ENCODE measurements at places on chromosomes 16 and 17. TPM values are rescaled to one million over a fixed set of nuclear protein-coding genes. Genes with fewer than 3 reads are reported as not detected.

The HIGD1B gene
- not detected for total RNA-seq

The HES7 gene
- not detected for total RNA-seq

GRCh38 chr16:84548971-84549844, 44.7 kb upstream of the MEAK7 start:
- peak; percentile 65 for DNase-seq

The APOH gene
- not detected for total RNA-seq

The PLD6 gene
- 13.9 TPM for total RNA-seq

The ELMO3 gene
- 10.1 TPM for total RNA-seq

DNA sequence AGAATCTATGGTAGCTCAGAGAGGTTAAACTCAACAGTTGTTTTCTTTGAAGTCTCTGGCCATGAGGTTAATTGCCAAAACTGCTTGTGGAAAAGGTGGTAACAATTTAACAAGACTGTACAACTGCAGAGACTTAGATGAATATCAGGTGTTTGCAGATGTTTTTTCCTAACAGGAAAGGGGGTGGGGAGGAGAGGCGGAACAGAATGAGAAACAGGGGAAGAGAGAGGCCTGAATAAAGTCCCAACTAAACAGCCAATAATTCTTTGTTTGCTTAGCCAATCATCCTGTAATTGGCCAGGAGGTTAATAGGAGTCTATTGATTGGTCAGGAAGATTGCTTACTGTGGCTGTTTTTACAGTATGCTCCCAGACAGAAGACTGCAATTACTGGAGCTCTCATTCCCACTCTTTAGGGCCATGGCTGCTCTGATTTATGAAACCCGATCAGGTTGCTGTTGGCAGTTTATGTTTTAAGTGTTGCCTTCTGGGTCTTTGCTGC, 249.7 kb upstream of the TBX2 start:
- no peak for DNase-seq

The RBFOX1 gene
- total RNA-seq = not detected

DNA sequence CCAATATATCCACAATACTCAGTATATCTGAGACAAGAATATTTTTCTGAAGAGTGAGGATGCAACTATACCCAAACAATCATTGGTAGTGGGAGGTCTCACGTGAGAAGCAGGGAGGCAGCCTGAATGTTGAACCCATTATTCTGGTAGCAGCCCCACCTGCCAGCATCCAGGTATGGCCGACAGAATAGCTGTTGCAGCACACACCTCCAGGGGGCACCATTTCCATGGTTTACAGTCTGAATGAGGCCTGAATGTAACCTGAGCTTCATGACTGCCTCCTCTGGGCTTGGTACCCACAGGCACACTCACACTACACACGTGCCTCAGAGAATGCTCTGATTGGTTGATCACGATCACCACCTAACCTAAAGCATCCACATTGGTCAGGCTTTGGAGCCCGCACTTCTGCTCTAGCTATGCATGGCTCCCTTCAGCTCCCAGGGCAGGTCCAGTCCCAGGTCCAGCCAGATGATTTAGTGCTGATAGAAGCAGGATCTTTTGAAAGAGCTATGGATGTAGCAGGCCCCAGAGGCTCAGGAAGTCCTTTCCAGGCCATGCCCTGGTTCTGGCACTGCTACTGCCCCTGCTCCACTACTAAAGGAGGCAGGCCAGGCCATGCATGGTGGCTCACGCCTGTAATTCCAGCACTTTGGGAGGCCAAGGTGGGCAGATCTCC, 11.0 kb upstream of the CBFB start:
- DNase-seq = peak; percentile 88

DNA sequence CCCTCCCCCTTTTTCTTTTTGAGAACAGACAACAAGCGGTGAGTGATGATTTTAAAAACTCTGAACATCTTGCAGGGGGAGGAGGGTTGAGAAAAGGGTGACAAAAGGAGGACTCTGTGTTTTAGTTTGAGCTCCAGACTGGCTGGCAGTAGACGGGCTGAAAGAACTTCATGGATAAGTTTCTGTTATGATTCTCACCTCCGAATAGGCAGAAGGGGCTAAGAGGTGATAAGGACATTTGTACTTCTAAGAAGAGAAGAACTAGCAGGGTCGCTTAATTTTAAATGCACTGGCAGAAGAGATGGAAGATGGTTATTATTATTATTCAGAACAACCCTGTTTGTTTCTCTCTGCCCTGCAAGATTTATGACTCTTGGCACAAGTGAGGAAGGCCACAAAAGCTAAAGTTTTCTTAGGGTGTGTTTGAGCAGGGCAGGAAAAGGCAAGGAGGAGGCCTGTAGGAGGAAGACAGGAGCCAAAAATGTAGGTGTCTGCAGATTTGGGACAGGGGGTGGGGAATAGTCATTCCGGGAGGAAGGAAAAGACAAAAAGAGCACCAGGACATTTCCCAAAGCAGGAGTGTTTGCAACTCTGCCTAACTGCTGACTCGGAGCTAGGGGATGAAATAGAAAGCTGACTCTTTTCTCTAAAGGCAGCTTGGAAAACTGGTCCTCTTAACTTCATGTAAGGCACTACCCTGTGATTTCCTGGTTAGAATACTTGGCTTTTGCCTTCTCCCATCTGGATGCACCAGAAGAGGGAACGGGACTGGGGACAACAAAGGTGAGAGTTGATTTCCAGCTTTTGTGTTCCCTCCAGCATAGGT, 11.9 kb upstream of the HOXB2 start:
- no peak for DNase-seq

The SSTR5 gene
- not detected for total RNA-seq

DNA sequence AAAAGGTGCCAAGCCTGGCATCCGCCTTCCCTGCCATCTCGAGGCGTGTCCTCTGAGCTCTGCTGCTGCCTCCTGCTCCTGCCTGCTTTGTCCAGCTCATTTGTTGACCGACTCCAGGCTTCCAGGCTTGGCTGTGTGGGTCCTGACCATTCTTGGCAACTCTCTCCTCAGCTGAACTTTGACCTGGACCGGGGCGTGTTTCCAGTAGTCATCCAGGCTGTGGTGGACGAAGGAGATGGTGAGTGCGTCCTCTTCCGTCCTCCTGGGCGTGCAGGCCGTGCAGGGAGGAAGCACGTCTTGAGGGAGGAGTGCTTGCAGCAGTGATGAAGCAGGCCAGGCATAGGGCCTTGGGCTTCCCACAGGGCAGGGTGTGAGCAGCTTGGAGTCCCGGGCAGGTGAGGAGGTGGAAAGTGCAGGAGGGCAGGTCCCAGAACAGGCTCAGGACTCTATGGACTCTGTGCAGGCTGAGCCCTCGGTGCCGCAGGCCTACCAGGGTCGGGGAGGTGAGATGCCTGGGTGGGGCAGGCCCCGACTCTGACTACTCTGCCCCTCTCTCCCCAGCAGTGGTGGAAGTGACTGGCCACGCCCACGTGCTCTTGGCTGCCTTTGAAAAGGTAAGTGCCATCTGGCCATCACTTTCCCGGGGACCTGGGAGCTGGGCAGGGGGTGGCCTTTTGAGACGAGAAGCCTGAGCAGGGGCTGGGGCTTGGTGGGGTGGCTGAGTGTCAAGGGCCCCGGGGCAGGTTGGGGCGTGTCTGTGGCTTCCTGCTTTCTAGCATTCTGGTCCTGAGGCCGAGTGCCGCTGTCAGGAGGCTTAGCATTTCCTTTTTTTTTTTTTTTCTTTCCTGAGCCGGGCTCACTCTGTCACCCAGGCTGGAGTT, 28.6 kb upstream of the NUDT16L1 start:
- peak; percentile 71 for DNase-seq

DNA sequence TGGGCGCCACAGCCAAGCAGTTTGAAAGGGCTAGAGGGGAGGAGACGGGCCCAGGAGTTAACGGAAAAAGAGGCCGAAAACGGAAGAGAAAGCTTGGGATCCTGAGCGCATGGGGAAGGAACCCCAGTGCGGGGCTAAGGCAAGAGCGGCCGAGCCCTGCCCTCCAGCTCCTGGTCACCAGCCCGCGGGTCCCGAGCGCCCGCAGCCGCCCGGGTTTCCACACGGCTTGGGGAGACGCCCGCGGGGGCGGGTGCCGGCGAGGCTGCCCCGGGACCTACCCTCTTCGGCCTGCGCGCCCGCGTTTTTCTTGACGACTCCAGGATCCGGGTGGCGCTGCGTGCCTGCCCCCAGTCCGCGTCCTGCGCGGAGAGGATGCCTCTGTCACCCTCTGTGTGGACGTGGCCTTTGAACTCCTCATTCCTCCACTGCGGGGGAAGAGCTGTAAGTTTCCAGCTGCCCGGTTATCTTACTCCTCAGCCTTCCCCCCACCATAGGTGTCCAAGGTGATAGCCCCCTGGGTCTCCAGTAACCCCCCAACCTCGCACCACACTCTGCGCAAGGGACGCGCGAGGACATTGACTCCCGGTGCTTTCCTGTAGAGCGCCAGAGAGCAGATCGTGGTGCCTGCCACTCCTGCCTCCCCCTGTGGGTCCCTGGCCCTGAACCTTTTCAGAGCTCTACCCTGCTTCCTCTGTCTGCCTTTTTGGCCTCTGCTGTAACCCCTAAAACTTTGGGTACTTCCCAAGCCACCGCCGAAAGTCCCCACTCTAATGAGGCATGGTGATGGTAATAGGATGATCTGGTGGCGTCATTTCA, 1.7 kb upstream of the CDH11 start:
- DNase-seq = no peak

GRCh38 chr17:68513932-68514331, 1.7 kb downstream of the PRKAR1A start:
- no peak for DNase-seq

DNA sequence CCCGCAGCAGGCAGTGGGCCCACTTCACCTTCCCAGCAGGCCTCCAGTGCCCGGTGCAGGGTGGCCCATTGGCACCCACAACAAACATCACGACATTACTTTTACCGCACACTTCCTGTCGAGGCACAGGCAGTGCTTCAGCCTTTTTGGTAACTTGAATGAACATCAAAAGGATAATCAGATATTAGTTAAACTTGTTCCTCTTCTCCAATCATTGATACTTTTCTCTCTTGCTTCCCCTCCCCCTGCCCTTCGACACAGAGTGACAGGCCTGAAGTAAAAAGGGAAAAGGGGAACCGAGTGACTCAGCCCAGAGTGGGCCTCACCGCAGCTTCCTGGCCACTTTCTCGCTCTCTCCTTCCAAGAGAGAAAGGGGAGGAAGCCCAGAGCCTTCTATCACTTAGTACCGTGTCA, 507.0 kb downstream of the MAF start:
- DNase-seq = no peak

- no peak for DNase-seq
These were observed 69.0 kb downstream of the ANKFN1 start for GRCh38 chr17:56222255-56222654.

DNA sequence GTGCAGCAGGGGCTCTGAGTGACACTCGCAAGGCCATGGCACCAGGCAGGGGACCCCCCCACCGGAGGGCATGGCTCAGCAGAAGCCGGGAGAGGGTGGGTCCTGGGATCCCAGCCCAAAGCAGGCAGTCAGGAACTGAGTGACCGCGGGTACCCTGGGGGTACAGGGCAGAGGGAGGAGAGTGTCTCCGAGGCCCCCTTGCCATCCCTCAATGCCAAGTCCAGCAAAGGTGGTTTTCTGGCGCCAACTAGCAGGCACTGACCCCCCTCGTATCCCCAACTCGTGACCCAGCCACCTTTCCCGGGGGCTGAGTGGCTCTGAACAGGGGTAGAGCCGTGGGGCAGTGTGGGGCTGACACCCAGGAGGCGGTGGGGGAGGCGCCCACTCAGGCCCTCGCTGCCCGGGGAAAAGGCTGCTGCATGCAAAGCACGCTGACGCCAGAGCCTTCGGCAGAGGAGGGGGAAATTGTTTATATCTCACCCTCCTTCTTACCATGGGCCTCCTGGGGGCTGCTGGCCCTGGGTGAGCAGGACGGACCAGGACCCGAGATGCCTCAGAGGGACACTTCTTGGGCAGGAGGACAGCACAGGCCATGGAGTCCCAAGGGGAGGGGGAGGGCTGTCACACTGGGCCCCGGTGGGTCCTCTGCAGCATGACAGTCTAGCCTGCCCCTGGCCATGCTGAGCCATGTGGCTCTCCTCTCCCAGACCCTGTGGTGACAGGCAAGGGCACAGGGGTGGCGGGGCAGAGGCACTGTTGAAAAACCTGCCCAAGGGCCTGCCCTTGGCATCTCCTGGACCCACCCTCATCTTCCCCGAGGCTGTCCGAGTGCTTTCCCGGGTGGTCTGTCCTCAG, 14.6 kb upstream of the ENPP7 start:
- no peak for DNase-seq

GRCh38 chr16:75754141-75754540, 27.9 kb upstream of the CPHXL start:
- DNase-seq = no peak

DNA sequence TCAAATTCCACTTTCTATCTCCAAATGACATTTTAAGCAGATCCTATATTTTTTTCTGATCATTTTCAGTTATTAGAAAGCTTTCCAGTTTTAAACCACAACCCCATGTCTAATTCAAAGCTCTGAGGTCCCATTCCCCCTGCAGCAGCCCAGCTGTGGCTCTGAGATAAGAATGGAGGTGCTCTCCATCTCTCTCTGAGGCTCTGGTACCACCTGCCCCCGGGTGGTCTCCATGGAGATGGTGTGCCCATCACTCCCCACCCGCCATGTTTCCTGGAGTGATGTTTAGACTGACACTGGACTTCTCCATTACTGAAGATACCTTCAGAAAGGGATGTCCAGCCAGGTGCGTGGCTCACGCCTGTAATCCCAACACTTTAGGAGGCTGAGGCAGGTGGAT, 68.1 kb upstream of the SEC14L1 start:
- DNase-seq = no peak

- DNase-seq = no peak
These were observed 45.8 kb upstream of the ATF7IP2 start for GRCh38 chr16:10339777-10340732.

GRCh38 chr17:48238933-48239602, 131.5 kb downstream of the SNX11 start:
- no peak for DNase-seq

DNA sequence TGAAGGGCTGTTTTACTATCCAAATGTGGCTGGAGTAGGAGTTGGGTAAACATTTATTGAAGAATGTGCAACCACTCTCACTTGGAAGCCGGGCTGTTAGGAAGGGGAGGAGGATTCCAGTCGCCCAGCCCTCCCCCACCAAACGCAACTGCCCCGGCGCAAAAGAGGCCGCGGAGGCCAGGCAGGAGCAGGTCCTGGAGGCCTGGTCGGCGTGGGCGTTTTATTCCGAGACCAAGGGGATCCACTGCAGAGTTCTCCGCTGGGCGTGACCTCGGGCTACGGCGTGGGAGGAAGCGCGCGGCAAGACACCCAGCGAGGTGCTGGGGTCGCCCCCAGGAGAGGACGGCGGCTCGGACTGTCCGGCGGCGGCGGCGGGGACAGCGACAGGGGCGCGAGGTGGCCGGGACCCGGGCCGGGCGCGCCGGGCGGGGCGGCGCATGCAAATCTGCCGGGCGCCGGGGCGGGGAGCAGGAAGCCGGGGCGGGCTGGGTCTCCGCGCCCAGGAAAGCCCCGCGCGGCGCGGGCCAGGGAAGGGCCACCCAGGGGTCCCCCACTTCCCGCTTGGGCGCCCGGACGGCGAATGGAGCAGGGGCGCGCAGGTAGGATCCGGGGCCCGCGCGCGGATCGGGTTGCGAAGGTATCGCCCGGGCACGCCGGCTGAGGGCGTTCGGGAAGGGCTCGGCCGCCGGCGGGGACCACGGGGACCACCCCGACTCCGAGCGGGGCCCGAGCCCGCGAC, at the start of gene IL4R:
Gene IL4R, plus strand, starts transcription at position 553 of the 739 bp plus-strand sequence. CDS start 26,230 bp downstream, outside the sequence.
- DNase-seq = peak; percentile 69

GRCh38 chr17:68288375-68288774, 2.6 kb downstream of the SLC16A6 start:
- DNase-seq = no peak

The KRT32 gene
- not detected for total RNA-seq
